ENCODE measurements at places on chromosomes 16 and 17. TPM values are rescaled to one million over a fixed set of nuclear protein-coding genes. Genes with fewer than 3 reads are reported as not detected.

The TCAP gene
- total RNA-seq: 1.5 TPM

The G6PC1 gene
- 1.5 TPM for total RNA-seq

The CSF3 gene
- total RNA-seq: not detected

The ALOXE3 gene
- total RNA-seq: 0.14 TPM

The KRTAP4-3 gene
- not detected for total RNA-seq

DNA sequence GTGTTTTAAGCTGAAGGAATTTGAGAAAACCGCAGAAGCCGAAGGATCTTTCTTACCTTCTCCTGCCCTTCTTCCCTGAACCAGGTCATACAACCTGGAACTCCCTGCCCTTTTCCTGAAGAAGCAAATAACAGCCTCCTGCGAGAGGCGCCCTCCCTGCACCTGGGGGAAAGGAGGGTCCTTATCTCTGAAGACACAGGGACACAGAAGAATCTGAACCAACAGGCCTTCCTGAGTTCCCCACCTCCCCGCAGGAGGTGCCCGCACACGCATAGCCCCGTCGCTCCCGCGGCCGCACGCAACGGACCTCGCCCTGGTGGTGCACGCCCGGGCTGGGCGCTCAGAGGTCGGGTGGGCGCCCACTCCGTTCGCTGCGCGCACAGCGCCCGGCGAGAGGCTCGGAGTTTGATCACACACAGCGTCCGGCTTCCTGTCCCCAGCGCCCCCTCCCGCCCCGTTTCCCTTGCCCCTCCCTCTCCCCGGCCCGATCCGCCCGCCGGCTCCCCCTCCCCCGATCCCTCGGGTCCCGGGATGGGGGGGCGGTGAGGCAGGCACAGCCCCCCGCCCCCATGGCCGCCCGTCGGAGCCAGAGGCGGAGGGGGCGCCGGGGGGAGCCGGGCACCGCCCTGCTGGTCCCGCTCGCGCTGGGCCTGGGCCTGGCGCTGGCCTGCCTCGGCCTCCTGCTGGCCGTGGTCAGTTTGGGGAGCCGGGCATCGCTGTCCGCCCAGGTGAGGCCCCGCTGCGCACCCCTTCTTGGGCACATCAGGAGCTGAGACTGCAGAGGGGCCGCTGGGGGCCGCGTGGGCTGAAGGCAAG, at the start of gene TNFSF12:
Gene TNFSF12 (plus strand): TSS at position 474 of the 816 bp plus-strand sequence. CDS start 96 bp downstream, at position 570.
- peak within 1 kb of the TSS; percentile 82 for H3K27ac ChIP-seq
- no peaks in the 10 kb centered on the region for H3K36me3 ChIP-seq
- peaks cover 5% of the 10 kb centered on the region for H3K27me3 ChIP-seq
- DNase-seq: no peak

- no peak overlapping the region for H3K27ac ChIP-seq
- H3K36me3 ChIP-seq: peaks cover 32% of the 10 kb centered on the region
- H3K4me3 ChIP-seq: no peak overlapping the region
- DNase-seq: no peak
Measured at GRCh38 chr16:938136-938535, 32.6 kb downstream of the LMF1 start.

- DNase-seq: peak; percentile 86
- peak within 1 kb of the TSS; percentile 95 for H3K4me3 ChIP-seq
- H3K27ac ChIP-seq: peak within 1 kb of the TSS; percentile 56
Measured at GRCh38 chr16:65121870-65122723, at the start of gene CDH11. CDH11 (minus strand) TSS chr16:65122063; CDS start chr16:65004869, 117,194 bp downstream.

- no peak for DNase-seq
- peaks cover 3% of the 10 kb centered on the region for H3K27me3 ChIP-seq
- peaks cover 4% of the 10 kb centered on the region for H3K36me3 ChIP-seq
- no peaks in the 10 kb centered on the region for H3K4me1 ChIP-seq
Measured at GRCh38 chr17:6110088-6110487, 39.9 kb downstream of the WSCD1 start.

GRCh38 chr17:59329176-59330052, 2.0 kb upstream of the YPEL2 start:
- peak overlapping the region; percentile 75 for H3K4me3 ChIP-seq
- no peaks in the 10 kb centered on the region for H3K36me3 ChIP-seq
- peak overlapping the region; percentile 75 for H3K27ac ChIP-seq
- peaks cover 12% of the 10 kb centered on the region for H3K27me3 ChIP-seq
- no peak for DNase-seq

GRCh38 chr16:72832621-72833248, 215.2 kb downstream of the ZFHX3 start:
- peaks cover 24% of the 10 kb centered on the region for H3K36me3 ChIP-seq
- H3K4me1 ChIP-seq: peaks cover 43% of the 10 kb centered on the region
- no peak overlapping the region for H3K27ac ChIP-seq
- no peaks in the 10 kb centered on the region for H3K27me3 ChIP-seq
- peak; percentile 90 for DNase-seq

GRCh38 chr17:28925912-28926365, 23.1 kb upstream of the DHRS13 start:
- H3K4me3 ChIP-seq: no peak overlapping the region
- H3K27me3 ChIP-seq: no peaks in the 10 kb centered on the region
- H3K36me3 ChIP-seq: peaks cover 27% of the 10 kb centered on the region
- peaks cover 10% of the 10 kb centered on the region for H3K4me1 ChIP-seq
- no peak for DNase-seq

DNA sequence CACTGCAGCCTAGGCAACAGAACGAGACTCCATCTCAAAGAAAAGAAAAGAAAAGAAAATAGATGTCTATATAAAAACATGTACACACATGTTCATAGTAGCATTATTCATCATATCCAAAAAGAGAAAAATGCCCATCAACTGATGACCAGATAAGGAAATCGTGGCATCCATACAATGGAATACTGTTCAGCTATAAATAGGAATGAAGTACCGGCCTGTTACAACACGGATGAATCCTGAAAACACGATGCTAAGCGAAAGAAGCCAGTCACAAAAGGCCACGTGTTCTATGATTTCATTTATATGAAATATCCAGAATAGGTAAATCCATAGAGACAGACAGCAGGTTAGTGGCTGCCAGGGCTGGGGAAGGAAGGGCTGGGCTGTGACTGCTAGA, 65.8 kb downstream of the TBC1D16 start:
- peaks cover 7% of the 10 kb centered on the region for H3K36me3 ChIP-seq
- H3K4me3 ChIP-seq: no peak overlapping the region
- H3K27me3 ChIP-seq: no peaks in the 10 kb centered on the region
- H3K27ac ChIP-seq: no peak overlapping the region
- DNase-seq: no peak

DNA sequence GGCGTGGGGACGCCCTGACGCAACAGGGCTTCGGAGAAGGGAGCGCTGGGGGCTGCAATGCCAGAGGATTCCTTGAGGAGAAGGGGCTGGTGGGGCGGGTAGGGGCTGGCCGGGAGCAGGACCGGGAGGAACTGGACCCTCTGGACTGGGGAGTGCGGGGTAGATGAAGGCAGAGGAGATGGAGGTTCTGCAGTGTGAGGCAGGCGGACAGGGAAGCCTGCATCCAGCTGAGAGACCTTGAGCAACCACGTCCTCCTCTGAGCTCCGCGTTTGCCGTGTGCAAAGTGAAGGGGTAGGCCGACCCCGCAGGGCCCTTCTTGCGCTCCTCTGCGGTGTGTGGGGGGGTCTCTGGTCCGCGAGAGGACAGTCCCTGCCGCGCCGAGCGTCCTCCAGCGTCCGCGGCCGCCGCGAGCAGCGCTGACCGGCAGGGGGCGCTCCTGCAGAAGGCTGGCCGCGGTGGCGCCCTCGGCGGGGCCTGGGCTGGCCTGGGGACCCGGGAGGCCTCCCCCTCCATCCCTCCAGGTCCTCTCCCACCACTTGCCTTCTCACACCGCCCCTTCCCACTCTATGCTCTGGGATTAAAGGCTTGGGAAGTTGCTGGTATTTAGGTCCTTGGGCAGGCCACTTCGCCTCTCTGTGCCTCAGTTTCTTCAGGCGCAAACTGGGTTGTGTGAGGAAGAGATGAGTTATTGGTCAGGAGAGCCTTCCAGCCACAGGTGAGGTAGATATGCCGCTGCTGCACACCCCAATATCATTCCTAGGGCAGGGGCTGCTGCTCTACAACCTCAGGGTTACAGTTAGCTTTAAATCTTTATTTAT, 9.6 kb upstream of the WNT9B start:
- no peak overlapping the region for H3K27ac ChIP-seq
- H3K36me3 ChIP-seq: no peaks in the 10 kb centered on the region
- no peaks in the 10 kb centered on the region for H3K4me1 ChIP-seq
- H3K27me3 ChIP-seq: peaks cover 34% of the 10 kb centered on the region
- DNase-seq: no peak

DNA sequence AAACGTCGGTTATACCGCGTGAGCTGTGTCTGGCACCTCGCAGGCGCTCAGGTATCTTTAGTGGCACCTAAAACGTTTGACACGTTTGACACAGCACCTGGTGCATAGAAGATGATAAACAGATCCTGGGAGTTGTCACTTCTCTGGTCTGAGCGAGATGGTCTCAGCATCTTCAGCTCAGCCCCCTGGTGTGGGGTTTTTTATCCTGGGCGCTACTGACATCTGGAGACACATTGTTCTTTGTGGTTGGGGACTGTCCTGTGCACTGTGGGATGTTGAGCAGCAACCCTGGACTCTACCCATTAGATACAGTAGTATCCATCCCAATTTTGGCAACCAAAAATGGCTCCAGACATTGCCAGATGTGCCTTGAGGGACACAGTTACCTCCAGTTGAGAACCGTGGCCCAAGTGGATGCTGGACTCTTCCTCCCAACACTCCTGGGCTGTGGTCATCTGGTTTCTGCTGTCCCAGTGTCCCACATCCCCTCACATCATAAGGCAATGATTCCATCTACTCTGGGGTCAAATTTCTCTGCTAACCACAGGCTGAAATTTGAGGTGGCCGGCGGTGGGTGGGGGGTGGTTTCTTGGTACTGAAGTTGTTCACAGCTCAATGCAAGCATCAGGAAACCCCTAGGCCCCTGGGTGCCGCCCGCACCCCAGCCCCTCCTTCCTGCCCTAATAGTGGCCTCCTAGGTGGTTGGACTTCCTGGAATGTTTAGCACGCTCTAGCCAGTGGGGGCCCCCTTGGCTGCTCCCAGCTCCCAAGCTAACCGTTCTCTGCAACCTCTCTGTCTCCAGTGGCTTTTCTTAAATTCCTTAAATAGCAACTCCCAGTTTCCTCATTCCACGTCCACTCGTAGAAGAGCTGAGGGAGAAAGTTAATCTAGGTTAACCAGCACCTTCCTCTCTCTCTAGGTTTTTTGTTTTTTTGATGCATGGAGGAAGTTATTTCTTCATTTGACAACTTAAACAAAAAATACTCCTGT, 124.8 kb downstream of the ABCC1 start:
- H3K36me3 ChIP-seq: peaks cover 14% of the 10 kb centered on the region
- no peak for DNase-seq
- peak overlapping the region; percentile 71 for H3K27ac ChIP-seq
- H3K4me1 ChIP-seq: peaks cover 12% of the 10 kb centered on the region

DNA sequence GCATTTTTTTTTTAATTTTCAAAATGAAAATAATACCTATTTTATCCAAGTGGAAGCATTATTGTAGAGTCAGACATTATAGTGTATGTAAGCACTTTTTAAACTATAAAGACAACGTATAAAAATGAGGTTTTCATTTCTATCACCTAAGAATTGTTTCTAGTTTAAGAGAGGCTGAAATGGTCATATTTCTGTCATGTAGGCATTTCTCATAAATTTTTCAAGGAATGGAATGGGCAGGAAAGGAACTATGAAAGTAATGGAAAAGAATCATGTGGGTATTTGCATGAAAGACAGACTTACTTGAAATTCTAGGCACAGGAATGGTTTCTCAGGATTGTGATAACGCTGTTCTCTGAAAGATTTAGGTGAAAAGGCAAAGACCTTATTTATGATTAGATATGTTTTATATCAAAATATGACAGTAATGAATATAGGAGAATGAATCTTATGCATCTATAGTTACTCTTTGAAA, 67.4 kb downstream of the PPM1E start:
- no peak for DNase-seq
- no peaks in the 10 kb centered on the region for H3K27me3 ChIP-seq
- H3K4me3 ChIP-seq: no peak overlapping the region
- no peak overlapping the region for H3K27ac ChIP-seq

- DNase-seq: no peak
- H3K27me3 ChIP-seq: peaks cover 40% of the 10 kb centered on the region
- H3K27ac ChIP-seq: no peak overlapping the region
- H3K4me3 ChIP-seq: peak overlapping the region; percentile 86
Measured at GRCh38 chr17:44384823-44385286, 4.6 kb downstream of the ITGA2B start.

DNA sequence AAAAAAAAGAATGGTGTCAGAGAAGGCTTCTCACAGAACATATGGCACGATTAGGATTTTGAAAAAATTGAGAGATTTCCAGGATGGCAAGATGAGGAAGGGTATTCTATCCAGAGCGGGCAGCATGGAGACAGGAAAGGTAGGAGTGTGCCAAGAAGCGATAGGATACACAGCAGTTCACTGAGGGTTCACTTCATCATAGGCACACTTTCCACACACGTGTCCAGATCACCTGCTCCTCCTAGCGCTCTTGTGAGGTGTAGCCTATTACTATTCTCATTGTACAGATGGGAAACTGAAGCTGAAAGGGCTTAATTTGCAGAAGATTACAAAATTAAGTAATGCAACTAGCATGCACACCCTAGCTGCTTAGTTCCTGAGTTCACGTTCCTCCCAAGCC, 6.2 kb upstream of the ELAC2 start:
- H3K4me3 ChIP-seq: peak overlapping the region; percentile 55
- H3K4me1 ChIP-seq: no peaks in the 10 kb centered on the region
- no peak for DNase-seq

DNA sequence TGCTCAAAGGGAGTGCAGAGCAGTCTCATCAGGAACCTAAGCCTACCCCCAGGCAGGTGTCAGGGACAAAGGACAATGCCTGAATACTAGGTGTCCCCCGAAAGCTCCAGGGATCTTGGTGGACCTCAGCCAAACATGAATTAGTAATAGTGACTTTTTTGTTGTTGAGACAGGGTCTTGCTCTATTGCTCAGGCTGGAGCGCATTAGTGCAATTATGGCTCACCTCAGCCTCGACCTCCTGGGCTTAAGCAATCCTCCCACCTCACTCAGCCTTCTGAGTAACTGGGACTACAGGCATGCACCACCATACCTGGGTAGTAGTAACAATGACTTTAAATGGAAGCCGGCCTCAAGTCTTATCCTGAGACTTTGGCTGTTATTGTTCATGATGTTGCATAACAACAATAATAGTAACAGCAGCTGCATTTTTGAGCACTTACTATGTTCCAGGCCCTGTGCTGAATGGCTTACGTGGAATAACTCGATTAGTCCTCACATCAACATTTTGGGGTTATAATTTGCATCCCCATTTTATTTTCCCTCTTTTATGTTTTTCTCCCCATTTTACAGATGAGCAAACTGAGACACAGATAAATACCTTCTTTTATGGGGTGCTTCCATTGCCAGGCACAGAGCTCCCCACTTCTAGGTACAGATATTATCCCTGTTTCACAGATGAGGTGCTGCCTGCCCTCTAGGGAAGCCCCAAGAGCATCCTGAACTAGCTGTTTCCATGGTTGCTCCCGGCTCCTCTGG, 19.5 kb downstream of the CNGB1 start:
- H3K27ac ChIP-seq: no peak overlapping the region
- H3K27me3 ChIP-seq: no peaks in the 10 kb centered on the region
- H3K4me1 ChIP-seq: no peaks in the 10 kb centered on the region
- H3K4me3 ChIP-seq: no peak overlapping the region
- H3K36me3 ChIP-seq: no peaks in the 10 kb centered on the region

- peaks cover 17% of the 10 kb centered on the region for H3K4me1 ChIP-seq
- H3K27me3 ChIP-seq: no peaks in the 10 kb centered on the region
- peak overlapping the region; percentile 80 for H3K27ac ChIP-seq
- H3K4me3 ChIP-seq: no peak overlapping the region
- no peak for DNase-seq
Measured at GRCh38 chr17:51015145-51015558, 105.5 kb downstream of the SPAG9 start.
